Chondrocyte (in vitro differentiated cells): ENCODE measurements at places on chromosomes 4 and X. TPM values are rescaled to one million over a fixed set of nuclear protein-coding genes. Genes with fewer than 3 reads are reported as not detected.
A peak's percentile ranks its signal among the peaks of the same experiment; 100 is the strongest.

GRCh38 chr4:188127214-188127874 is 11.9 kb upstream of the TRIML1 start:
- no peaks in the 10 kb centered on the region for H3K27me3 ChIP-seq
- H3K4me3 ChIP-seq: no peak overlapping the region
- H3K36me3 ChIP-seq: peaks cover 2% of the 10 kb centered on the region
- peak overlapping the region; percentile 94 for H3K27ac ChIP-seq
- DNase-seq: no peak

DNA sequence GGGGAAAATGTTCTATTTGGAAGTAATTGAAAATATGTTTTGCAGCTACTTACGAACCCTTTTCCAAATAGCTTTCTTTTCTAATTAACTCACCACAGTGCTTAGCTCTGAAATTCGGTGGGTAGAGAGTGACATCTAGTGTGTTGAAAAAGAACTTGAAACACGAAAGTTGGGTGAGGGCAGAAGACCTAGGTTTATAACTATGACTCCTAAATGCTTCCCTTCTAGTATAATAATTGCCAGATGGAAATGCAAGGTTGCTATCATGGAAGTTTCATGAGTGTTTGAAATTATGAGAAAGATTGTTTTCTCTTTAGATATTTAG is 77.3 kb upstream of the NOCT start:
- peaks cover 22% of the 10 kb centered on the region for H3K4me1 ChIP-seq
- no peak for DNase-seq
- H3K27ac ChIP-seq: no peak overlapping the region
- H3K27me3 ChIP-seq: no peaks in the 10 kb centered on the region
- no peaks in the 10 kb centered on the region for H3K36me3 ChIP-seq

DNA sequence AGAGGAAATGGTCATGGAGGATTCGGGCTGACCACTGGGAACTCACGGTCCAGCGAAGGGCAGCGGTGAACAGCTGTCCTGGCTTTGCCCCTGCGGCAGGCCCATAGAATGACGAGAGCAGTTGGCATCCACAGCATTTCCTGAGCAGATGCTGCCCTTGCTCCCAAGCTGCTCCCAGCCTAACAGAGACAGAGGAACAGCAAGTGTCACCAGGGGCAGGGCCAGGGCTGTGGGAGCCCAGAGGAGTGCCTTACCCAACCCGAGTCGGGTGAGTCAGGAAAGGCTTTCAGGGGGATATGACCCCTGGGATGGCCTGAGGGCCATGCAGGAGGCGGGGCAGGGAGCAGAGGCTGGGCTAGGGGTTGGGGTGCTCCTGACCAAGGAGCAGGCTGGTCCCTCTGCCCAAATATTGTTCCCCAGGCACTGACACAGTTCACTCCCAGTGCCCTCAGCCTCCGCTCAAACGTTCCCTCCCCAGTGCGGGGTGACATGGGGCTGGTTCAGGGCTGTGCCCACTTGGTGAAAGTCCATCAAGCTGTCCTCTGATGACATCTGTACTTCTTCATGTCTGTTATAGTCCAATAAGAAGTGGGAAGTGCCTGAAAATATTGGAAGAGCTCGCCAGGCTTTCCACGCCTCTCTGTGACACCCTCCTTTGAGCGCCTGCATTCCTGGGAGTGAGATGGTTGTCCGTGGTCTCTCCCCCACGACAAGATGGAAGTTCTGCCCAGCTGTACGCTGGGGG is 64.7 kb upstream of the GPR78 start:
- H3K4me1 ChIP-seq: peaks cover 25% of the 10 kb centered on the region
- no peak for DNase-seq
- no peaks in the 10 kb centered on the region for H3K36me3 ChIP-seq
- H3K27ac ChIP-seq: peak overlapping the region; percentile 87
- H3K4me3 ChIP-seq: no peak overlapping the region

Gene GPAT3
- 0.07 to 0.17 TPM (median 0.15 TPM) in 3 replicates for total RNA-seq

Gene SHOX
- total RNA-seq: 0.15 TPM in 1 of 3 replicates, not detected in the others
